ENCODE measurements at places on chromosomes 12 and 14.

- no peak for DNase-seq
These were observed 278.1 kb upstream of the SOX5 start for GRCh38 chr12:24227551-24227950.

GRCh38 chr14:104930526-104931303 is 6.0 kb downstream of the PLD4 start:
- no peak for DNase-seq

DNA sequence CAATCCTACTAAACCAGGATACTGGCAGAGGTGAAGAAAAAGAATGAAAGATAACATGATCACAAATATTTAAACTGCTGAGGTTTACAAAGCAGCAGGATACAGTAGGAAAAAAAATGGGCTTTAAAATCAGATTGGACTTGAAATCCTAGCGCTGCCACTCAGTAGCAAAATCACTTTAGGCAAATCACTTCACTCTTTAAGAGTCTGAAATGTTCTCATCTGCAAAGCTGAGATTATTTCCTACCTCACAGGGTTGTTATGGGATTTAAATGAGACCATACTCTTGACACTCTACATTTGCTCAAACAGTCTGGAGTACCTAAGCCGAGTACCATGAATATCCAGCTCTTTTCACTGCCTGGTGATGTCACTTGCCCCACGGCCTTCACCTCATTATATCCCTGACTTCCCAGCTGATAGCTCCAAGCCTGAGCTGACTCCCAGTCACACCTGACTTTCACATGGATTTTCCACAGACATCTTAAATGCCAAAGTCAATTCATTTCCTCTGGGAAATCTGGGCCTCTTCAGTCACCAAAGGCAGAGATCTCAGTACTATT is 60.2 kb downstream of the UBR7 start:
- DNase-seq, result no peak

- no peak for DNase-seq
These were observed 682.4 kb downstream of the SLC16A7 start for GRCh38 chr12:60278209-60278608.

- DNase-seq, result no peak
These were observed 38.2 kb upstream of the TMEM263 start for GRCh38 chr12:106917503-106917902.

GRCh38 chr12:102528111-102528510 is 47.7 kb upstream of the IGF1 start:
- DNase-seq, result no peak

DNA sequence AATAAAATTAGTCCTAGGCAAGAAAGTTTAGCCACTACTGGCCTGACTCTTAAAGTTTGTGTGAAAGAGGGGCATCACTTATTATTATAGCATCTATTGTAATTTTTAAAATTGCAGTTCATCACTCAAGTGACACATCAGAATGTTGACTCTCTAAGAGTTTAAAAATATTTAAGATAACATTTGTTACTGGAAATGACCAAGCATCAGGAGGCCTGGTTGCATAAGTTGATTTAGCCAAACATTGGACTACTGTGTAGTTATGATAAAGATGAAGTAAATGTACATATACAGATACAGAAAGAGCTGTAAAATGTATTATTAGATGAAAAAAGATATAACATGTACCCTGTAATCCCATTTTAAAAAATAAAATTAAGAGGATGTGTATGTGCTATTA is 47.5 kb downstream of the SCFD1 start:
- DNase-seq, result no peak

All from T-helper 2 cell (primary cell).